NCI-H1694 (cell line): ENCODE measurements at places on chromosomes 6 and 20.

DNA sequence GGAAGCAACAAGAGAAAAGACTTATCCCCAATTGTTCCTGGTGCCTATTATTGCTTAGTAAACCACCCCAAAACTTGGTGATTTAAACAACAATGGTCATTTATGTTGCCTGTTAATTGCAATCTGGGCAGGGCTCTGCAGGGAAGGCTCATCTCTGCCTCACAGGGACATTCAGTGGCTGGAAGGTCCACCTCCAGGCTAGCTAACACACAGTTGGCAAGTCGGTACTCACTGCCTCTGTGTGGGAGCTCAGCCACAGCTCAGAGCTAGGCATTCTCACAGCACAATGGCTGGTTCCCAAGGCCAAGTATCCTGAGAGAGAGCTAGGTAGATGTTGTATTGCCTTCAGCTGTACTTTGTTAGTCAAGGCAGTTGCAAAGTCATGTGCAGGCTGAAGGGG lies 18.5 kb upstream of the GMDS start:
- DNase-seq, result no peak

DNA sequence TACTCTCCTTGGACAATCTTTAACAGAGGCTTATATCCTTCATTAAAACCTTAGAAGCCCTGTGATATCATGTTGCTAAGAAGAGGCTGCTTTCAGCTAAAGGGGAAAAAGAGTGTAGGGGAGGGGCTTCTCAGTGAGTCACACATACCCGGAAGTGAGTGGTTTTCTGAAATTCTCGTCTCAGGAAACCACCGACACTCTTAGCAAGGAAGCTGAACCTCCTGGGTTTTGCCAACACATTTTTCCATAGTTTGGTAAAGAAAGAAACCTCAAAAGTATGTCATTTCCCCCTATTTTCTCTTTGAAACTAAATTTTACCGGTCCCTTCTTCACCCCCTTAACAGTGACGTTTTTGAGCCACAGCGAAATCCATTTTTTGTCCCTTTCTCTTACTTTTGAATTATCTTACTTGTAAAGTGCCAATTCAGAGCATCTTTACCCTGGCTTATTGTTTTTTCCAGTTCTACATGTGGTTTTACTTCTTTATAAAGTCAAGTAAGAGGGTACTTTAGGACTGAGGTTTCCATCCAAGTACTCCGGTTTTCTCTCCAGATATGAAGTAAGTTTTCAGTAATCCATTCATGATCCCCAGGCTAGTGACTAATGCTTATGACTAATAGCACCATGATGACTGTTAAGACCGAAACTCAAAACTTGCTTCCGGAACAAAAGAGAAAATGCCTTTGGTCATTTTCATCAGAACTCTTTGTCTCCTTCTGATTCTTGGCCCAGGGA lies 219.3 kb downstream of the ARHGAP18 start:
- DNase-seq, result no peak

DNA sequence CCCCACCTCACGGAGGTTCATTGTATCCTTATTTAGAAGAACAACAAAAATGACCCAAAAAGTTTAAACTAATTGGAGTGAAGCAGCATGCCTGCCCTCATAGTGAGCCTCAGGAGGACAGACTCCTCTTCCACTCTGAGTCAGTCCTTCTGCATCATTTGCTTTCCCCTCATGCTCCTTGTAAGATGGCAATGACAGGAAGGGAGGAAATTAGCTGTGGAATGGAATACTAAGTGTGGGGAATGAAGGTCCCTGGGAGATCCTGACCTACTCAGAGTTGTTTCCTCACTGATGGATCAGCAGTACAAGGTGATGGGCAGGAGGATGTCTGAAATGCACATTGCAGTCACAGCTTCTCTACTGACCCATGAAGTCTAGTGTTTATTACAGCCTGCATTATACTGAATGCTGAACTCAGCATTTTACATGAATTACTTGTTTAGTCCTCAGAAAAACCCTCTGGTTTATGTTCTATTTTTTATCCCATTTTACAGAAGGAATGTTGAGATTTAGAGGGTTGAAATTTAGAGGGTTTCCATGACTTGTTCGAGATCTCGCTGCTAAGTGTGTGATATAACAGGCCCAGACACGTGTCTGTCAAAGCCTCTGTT lies 212.0 kb upstream of the PCSK2 start:
- no peak for DNase-seq

GRCh38 chr6:52368002-52368401 lies 6.1 kb downstream of the PAQR8 start:
- no peak for DNase-seq

DNA sequence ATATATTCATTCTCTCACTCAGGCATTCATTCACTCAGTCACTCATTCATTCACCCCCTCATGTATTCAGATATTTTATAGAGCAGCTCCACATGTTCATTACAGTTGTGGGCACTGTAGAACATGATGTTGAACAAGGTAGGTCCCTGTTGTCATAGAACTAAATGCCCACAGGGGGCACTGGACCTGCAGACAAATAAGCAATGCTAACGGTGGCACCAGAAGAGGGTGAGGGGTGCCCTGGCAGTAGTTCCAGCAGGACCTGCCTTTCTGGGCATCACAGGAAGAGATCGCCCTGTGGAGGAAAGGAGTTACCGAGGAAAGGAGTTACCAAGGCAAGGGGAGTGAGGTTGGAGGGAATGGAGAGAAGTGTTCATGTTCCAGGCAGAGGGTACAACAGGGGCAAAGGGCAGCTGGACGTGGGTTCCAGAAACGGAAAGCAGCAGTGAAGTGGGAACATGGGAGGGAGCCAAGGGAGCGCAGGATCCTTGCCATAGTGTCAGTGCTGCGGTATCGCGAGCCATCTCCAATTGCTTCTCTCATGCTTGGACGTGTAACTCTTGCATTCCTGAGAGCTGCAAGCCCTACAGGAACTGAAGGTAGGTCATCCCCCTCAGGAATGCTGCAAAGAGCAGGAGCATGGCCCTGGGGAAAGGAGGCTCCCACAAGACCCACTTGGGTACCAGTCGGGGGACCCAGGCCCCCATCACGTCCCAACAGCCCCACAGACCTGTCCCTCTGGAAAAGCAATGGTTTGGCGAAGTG lies 128.2 kb downstream of the EDN3 start:
- no peak for DNase-seq

DNA sequence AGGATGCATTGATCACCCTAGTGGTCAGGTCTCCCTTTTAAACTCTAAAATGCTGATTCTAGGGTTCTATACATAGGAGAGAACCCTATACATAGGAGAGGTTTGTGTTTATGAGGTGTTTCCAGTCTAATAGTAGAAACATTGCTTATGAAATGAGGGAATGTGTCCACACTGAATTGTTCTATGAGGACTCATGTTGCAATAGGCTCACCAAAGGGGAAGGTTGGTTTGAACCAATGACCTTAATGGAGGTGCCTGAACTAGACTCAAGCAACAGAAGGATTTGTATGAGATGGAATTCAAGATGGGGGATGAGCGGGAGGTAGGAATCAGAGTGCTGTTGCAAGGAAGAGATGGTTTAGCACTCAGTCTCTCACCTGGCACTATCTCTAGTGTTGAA lies 33.5 kb upstream of the UBR2 start:
- no peak for DNase-seq

DNA sequence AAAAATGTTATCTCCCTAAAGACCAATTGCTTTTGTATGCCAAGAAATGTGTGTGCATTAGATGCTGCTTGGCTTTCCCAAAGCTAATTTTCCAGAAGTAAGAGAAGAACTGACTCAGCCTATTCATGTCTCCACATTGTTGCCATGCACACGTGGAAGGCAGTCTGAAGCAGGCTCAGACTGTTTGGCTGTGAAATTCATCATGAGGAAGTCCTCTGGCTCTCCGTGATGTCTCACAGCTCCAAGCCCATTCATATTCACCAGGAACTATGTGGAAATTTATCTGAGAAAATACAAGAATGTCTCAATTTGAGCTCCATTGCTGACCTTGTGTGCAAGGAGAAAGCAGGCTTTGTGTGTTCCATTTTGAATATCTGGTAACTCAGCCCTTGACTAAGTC lies 1022.2 kb upstream of the GJE1 start:
- no peak for DNase-seq

- DNase-seq, result no peak
Measured at GRCh38 chr20:58453391-58453790, 61.8 kb downstream of the APCDD1L start.
